Non-pigmented ciliary epithelial cell (primary cell): ENCODE measurements at places on chromosomes 2 and 18.

- DNase-seq, result no peak
Measured at GRCh38 chr18:36534154-36534688, 236.7 kb downstream of the FHOD3 start.

DNA sequence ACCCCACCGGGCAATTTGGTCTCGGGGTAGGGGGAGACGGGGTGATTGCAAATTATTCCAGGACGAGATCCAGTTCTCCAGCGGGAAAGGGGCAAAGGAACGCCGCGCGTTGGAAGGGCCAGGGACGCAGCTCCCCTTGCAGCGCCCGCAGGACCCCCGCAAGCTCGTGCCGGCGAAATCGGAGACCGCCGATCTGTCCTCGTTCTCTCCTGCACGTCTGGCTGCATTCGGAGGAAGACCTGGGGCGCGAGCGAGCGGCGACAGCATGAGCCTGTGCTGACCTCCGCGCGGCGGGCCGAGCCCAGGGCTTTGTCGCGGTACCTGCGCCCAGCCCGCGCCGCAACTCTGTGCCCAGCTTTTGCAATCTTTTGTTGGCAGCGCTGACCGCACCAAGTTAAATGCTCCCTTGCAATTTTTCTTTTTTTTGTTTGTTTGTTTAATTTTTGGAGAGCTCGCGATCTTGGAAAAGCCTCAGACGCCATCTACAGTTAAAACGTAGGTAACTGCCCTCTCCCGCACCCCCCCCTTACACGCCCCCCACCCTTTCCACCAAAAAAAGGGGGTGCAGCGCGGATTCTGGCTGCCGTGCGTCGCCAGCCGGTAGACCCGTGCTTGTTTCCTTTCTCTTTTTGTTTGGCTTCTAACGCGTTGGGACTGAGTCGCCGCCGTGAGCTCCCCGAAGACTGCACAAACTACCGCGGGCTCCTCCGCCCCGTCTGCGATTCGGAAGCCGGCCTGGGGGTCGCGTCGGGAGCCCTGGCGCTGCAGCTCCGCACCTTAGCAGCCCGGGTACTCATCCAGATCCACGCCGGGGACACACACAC lies 667 bp downstream of the TRIB2 start:
- DNase-seq, result no peak

DNA sequence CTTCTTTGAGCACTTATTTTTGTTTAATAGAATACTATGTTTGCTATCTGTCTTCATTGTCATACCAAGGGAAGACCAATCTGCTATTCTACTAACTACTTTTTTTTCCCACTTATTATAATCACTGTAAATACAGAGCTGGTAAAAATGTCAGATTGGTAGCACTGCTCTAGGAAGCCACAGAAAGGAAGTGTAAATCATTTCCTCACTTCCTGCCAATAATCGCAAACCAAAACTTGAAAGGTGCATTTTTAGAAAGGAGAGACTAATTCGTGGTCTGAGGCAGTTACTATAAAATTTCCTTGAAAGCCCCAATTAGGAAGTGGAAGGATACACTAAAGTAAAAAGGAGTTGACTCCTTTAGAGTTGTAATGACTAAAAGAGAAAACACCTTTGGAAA lies 13.9 kb upstream of the THSD7B start:
- no peak for DNase-seq

DNA sequence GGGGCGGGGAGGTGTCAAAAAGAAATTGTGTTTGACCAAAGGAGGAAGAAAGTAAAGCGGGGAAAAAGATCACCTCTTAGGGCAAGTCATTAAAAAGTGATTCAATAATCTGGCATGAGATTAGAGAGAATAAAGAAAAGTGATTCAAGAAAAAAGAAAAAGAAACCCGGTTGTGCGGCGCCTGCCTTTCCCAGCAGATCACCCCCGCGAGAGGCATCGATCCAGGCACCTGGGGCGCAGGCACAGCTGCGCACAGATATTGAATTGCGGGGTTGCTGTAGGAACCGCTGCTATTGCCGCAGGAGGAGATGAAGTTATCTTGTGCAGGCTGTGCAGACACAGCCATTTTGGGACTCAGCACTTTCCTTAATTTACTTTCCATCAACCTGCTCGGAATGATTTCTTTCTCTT lies 71.2 kb downstream of the PLB1 start:
- no peak for DNase-seq

GRCh38 chr2:99140056-99140859 lies 1.2 kb upstream of the C2orf15 start:
- no peak for DNase-seq

GRCh38 chr2:147739508-147739907 lies 105.3 kb upstream of the ACVR2A start:
- DNase-seq, result no peak

DNA sequence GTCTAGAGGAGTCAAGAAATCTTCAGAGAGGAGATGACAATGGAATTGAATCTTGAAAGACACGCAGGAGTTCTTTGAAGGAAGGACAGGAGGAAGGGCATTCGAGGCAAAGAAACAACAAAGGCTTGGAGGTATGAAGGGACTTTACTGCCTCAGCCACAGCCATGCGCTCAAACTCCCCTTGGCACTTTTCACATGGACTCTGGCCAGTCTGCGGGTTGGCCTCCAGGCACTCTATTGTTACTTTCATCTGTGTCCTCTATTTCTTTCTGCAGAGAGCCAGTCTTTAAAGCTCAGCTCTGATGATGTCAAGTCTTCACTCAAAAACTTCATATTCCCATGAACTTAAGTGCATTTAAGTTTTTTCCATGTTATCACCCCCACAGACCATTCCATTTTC lies 95.4 kb downstream of the ZAP70 start:
- no peak for DNase-seq

DNA sequence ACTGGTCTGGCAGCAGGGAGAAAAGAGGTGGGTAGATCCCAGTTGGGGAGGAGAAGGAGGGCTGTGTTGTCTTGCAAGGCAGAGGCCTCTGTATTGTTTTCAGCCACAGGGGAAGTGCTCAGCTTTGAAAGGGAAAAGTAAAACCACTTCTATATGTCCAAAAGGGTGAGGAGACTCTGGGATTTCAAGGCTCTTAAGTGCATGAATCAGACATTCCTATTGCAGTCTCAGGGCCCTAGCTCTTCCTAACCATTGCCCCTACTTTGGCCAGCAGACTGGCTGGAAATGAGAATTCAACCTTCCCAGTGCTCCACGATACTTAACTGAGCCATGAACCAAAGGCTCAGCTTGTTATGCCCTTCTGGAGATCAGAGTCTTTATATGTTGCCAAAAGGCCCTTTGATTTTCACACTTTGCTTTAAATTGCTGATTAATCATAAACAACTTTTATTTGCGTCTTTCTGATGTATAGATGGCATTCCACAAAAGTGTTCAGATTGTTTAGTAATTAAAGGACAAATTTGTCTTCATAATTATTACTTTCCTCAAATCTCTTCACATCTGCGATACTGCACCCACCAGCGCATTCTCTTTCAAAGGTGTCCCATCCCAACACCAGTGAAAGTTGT lies 313.8 kb upstream of the MMADHC start:
- DNase-seq, result no peak

- DNase-seq, result peak; percentile 95
Measured at GRCh38 chr2:135786823-135787222, 45.2 kb downstream of the UBXN4 start.

GRCh38 chr18:62412231-62412979 lies 87.3 kb downstream of the TNFRSF11A start:
- DNase-seq, result no peak

GRCh38 chr2:50309503-50309902 lies 722.4 kb downstream of the NRXN1 start:
- DNase-seq, result no peak

DNA sequence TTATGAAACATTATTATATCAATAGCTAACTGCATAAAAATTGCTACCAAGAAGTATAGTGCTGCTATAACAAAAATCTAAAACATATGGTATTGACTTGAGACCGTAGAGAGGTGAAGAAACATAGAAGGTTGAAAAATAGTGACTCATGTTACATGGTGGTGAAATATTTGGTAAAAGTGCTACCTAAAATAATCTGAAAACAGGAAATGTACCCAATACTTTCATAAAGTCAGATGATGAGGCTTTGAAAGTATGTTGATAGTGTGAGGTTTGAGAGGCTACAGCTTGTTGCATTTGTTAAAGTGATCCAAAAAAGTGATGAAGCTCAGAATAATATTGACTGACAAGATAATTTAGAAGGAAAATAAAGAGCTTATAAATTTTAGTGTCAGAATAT lies 718.7 kb upstream of the SLC8A1 start:
- no peak for DNase-seq

GRCh38 chr2:70632388-70632787 lies 78.8 kb upstream of the TGFA start:
- DNase-seq, result no peak

GRCh38 chr2:46257476-46257875 lies 39.7 kb upstream of the EPAS1 start:
- no peak for DNase-seq

DNA sequence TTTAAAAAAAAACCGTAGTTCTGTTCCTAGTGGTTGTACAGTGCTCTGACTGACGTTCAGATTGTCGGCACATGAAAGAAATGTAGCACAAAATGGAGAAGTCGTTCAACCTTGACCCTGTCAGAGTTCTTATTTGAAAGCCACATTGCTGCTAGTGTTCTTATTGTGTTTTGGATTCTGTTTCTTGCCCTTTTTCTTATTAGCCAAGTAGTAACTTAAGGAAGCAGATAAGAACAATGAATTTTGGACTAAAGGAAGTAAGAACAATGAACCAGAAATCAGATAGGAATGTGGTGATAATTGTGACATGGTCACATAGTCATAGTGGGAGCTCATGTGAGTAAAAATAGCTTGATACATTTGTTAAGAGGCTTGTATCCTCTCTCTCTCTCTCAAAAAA lies 45.9 kb downstream of the RPIA start:
- no peak for DNase-seq
